Urinary bladder (tissue), 4 donors: ENCODE measurements at places on chromosomes 3 and 15. TPM values are rescaled to one million over a fixed set of nuclear protein-coding genes. Genes with fewer than 3 reads are reported as not detected.

GRCh38 chr15:60340207-60340921 is 57.4 kb downstream of the ANXA2 start:
- no peak for DNase-seq

- no peak for DNase-seq
These were observed 42.7 kb downstream of the IFT122 start for GRCh38 chr3:129482721-129483120.

Gene OIP5
- polyA plus RNA-seq, result 1.4 TPM

GRCh38 chr15:41004490-41004889 is 51.2 kb downstream of the CHAC1 start:
- DNase-seq, result no peak

Gene FOXB1
- 0.03 TPM for polyA plus RNA-seq

DNA sequence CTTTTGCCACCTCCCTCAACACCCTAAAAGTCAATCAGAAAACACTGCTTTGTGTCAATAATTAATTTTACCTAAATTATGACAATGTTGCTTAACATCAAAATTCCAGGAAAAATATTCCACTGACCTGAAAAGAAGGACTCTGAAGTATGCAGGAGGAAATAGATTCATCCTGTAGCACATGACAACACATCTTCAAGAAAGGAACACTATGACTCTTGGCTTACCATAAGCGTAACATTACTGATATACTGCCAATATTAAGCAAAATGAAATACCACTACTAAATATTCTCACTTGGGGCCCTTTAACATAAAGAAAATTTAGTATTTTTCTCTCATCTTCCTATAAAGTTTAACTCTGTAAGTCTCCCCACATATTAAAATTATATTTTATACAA is 9.6 kb downstream of the SUCLG2 start:
- no peak for DNase-seq

Gene MED12L
- 0.11 TPM for polyA plus RNA-seq

- no peak for DNase-seq
These were observed 20.2 kb downstream of the ATOSA start for GRCh38 chr15:52658955-52659354.

Gene GOLGA8G
- not detected for polyA plus RNA-seq

GRCh38 chr3:105174017-105174615 is 192.6 kb upstream of the ALCAM start:
- no peak for DNase-seq

Gene TIMP4
- 25.1 TPM for polyA plus RNA-seq
